Lung (tissue), 17 donors: ENCODE measurements at places on chromosomes 5 and 9. TPM values are rescaled to one million over a fixed set of nuclear protein-coding genes. Genes with fewer than 3 reads are reported as not detected.

- no peak overlapping the region for H3K27ac ChIP-seq
- H3K27me3 ChIP-seq: no peaks in the 10 kb centered on the region
- no peaks in the 10 kb centered on the region for H3K36me3 ChIP-seq
- no peak for DNase-seq
- H3K4me3 ChIP-seq: no peak overlapping the region
Observed at GRCh38 chr9:104725014-104725413, 22.5 kb upstream of the NIPSNAP3A start.

- no peak for DNase-seq
- H3K27me3 ChIP-seq: no peaks in the 10 kb centered on the region
- H3K4me3 ChIP-seq: no peak overlapping the region
- no peak overlapping the region for H3K27ac ChIP-seq
Observed at GRCh38 chr9:121797081-121797480, 145.6 kb downstream of the DAB2IP start.

DNA sequence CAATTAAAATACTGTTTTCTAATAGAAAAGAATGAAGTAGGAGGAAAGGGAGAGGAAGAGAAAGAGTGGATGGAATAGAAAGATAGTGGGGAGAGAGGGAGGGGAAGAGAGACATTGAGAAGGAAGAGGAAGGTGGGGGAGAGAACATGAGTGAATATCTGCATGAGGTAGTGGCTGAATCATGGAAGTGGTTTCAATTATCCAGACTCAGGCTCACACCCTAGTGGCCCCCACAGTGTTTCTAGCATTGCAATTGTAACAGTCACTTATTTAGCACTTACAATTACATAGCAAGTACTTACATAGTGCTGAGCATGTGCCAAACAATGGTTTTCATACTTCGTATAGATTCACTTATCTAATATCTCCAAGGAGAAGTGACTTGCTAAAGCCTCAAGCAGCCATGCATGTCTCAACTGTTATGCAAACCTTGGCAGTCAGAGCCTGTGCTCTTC is 72.7 kb downstream of the CAST start:
- DNase-seq: peak; percentile 30
- peaks cover 4% of the 10 kb centered on the region for H3K4me1 ChIP-seq
- peaks cover 19% of the 10 kb centered on the region for H3K36me3 ChIP-seq
- no peak overlapping the region for H3K4me3 ChIP-seq

- peak overlapping the region; percentile 84 for H3K27ac ChIP-seq
- DNase-seq: peak; percentile 61
Observed at GRCh38 chr9:100426189-100426529, 784 bp upstream of the MSANTD3 start.

- no peak for DNase-seq
- H3K4me3 ChIP-seq: no peak overlapping the region
- no peak overlapping the region for H3K27ac ChIP-seq
- no peaks in the 10 kb centered on the region for H3K27me3 ChIP-seq
- H3K36me3 ChIP-seq: no peaks in the 10 kb centered on the region
Observed at GRCh38 chr5:26193626-26194025, 844.8 kb downstream of the CDH9 start.

- H3K36me3 ChIP-seq: no peaks in the 10 kb centered on the region
- H3K27me3 ChIP-seq: no peaks in the 10 kb centered on the region
- DNase-seq: no peak
- no peaks in the 10 kb centered on the region for H3K4me1 ChIP-seq
Observed at GRCh38 chr5:135615581-135616260, 36.9 kb upstream of the CXCL14 start.

DNA sequence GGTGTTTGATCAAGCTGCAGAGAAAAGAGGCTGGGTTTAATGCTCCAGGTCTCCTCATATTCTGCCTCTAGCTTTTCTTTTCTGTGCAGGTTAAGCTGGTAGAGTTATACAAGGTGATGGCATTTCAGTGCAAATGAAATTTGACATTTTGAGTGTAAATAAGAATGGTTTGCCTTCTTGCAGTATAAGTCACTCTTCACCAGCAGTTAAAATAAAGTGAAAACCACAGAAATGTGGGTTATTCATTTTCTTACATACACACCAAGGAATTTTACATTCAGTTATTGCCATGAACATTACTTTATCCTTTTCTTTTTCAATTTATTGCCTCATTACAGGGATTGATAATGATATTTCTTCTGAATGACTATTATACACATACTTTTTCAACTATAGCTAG is 337.5 kb upstream of the PCSK5 start:
- no peaks in the 10 kb centered on the region for H3K27me3 ChIP-seq
- no peaks in the 10 kb centered on the region for H3K4me1 ChIP-seq
- no peak for DNase-seq
- H3K4me3 ChIP-seq: no peak overlapping the region
- no peaks in the 10 kb centered on the region for H3K36me3 ChIP-seq

- no peak overlapping the region for H3K4me3 ChIP-seq
- no peak for DNase-seq
- no peaks in the 10 kb centered on the region for H3K4me1 ChIP-seq
- H3K27me3 ChIP-seq: no peaks in the 10 kb centered on the region
- no peak overlapping the region for H3K27ac ChIP-seq
Observed at GRCh38 chr5:132896685-132897084, 23.2 kb downstream of the LEAP2 start.

DNA sequence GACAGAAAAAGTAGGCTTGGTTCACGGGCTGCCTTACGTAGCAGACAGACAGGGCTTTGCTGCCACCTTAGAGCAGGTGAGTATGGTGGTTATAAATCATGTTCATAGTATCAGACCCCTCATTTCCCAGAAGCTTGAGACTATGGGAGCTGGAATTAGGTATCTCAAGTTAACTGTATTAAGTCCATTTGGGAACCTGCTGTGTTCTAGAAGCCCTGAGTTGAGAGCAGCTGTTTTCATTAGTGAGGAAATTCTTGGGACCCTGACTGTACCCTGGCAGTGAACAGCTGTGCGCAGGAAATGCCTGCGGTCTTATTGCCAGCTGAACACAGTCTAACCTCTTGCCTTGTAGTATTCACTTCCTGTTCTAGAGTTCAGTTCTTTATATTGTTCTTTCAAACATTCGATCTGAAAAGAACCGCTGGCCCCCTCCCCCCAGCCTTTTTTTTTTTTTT is 29.8 kb downstream of the UGCG start:
- H3K27ac ChIP-seq: peak overlapping the region; percentile 68
- no peak overlapping the region for H3K4me3 ChIP-seq
- peak; percentile 33 for DNase-seq
- peaks cover 13% of the 10 kb centered on the region for H3K36me3 ChIP-seq

- H3K4me1 ChIP-seq: peaks cover 4% of the 10 kb centered on the region
- no peak overlapping the region for H3K27ac ChIP-seq
- H3K36me3 ChIP-seq: no peaks in the 10 kb centered on the region
- DNase-seq: no peak
Observed at GRCh38 chr5:15852949-15853348, 326.6 kb downstream of the MARCHF11 start.

CNTLN gene
- total RNA-seq: 5.4 TPM

SKP1 gene
- total RNA-seq: 324 TPM

NTNG2 gene
- total RNA-seq: 4.4 TPM

LCN6 gene
- total RNA-seq: 8.6 TPM
